ENCODE measurements at places on chromosomes 6 and 20.

- no peaks in the 10 kb centered on the region for H3K36me3 ChIP-seq
- H3K4me1 ChIP-seq: no peaks in the 10 kb centered on the region
- no peak overlapping the region for H3K27ac ChIP-seq
- no peak overlapping the region for H3K4me3 ChIP-seq
- no peaks in the 10 kb centered on the region for H3K27me3 ChIP-seq
- DNase-seq: no peak
Observed at GRCh38 chr20:18090044-18090443, 32.3 kb upstream of the OVOL2 start.

DNA sequence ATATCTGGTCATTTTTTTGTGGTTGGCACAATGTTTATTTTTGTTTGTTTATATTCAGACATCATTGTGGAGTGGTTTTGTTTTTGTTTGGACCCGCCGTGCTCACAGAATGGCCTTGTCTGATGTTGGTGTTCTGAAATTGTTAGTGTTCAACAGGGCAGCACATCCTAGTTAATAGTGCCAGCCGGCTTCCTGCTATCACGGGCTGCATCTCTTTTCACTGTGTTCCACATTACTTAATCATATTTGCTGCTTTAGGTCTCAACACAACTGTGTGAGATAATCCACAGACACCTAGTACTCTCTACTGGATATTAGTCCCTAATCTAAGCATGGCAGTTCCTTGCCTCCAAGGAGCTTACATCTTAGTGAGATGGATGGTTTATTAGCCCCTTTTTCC lies 2.8 kb upstream of the EIF2S2 start:
- no peaks in the 10 kb centered on the region for H3K27me3 ChIP-seq
- no peak overlapping the region for H3K4me3 ChIP-seq
- H3K36me3 ChIP-seq: no peaks in the 10 kb centered on the region

DNA sequence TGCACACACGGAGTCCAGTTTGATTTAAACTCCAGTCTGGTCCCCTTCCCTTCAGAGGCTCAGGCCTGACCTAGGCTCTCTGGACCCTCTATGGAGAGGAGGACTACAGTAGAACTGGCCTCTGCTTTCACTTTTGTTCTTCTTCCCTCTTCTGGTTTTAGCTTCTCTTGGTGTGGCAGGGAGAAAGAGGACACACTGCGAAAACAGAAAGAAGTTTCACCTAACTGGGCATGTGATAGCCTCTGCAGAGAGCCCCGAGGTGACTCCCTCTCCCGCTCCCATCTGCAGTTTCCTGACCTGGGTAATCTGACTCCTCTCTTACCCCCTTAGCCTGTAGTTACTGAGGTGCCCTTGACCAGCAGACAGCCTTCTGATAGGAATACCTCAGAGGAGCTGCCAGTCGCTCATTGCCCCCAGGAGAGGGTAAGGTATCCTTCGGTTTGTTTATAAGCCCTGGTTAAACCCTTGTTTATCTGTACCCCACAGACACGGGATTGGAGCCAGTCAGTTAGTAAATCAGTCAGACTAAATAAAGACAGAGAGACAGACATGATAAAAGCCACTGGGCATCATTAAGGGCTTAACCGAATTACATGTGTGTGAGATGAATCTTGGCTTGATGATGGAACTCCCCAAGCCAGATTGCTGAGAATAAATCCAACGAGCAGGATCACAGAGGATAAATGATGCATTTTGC lies 12.0 kb upstream of the DTNBP1 start:
- H3K27ac ChIP-seq: peak overlapping the region; percentile 6
- no peaks in the 10 kb centered on the region for H3K4me1 ChIP-seq
- no peak for DNase-seq

DNA sequence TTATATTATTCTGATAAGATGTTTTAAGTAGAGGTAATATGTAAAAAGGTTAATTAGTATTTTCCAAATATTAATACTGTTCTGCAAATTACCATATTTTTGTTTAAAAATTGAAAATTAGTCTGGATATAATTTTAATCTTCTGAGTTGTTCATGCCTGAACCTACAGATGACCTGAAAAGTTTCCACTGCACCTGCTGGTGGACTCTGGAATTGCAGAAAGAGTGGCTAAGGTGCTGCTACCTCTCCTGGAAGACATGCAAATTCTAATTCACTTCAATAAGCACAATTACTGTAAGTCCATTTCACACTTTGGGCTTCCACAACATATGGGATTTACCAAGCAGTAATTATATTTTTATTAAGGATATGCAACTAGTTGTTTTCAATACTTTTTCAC lies 77.7 kb upstream of the OLIG3 start:
- DNase-seq: peak; percentile 44
- no peak overlapping the region for H3K27ac ChIP-seq
- H3K27me3 ChIP-seq: peaks cover 4% of the 10 kb centered on the region
- H3K36me3 ChIP-seq: no peaks in the 10 kb centered on the region

- no peaks in the 10 kb centered on the region for H3K27me3 ChIP-seq
- no peaks in the 10 kb centered on the region for H3K36me3 ChIP-seq
- H3K4me1 ChIP-seq: peaks cover 36% of the 10 kb centered on the region
Observed at GRCh38 chr6:149055195-149055899, 262.2 kb upstream of the TAB2 start.

DNA sequence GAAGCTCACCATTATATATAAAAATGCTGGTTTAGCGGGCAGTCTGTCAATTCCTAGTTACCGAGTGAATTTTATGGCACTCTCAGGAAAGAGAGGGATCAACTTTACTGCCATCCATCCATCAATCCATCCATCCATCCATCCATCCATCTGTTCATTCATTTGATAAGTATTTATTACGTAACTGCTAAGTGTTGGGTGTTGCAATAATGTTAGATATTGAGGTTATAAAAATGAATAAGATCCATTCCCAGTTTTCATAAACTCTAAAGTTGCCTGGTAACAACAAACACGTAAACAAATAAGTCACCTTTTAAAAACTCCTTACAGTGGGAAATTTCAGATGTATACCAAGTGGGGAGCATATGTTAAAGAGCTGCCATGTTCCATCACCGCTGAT lies 36.8 kb downstream of the SASH1 start:
- H3K4me1 ChIP-seq: no peaks in the 10 kb centered on the region
- no peaks in the 10 kb centered on the region for H3K36me3 ChIP-seq
- no peak overlapping the region for H3K4me3 ChIP-seq
- H3K27ac ChIP-seq: no peak overlapping the region
- no peak for DNase-seq
